ENCODE measurements at places on chromosomes 12 and 14. TPM values are rescaled to one million over a fixed set of nuclear protein-coding genes. Genes with fewer than 3 reads are reported as not detected.
A peak's percentile ranks its signal among the peaks of the same experiment; 100 is the strongest.

- no peaks in the 10 kb centered on the region for H3K36me3 ChIP-seq
- H3K27ac ChIP-seq: no peak overlapping the region
- no peak overlapping the region for H3K4me3 ChIP-seq
- peaks cover 18% of the 10 kb centered on the region for H3K27me3 ChIP-seq
Observed at GRCh38 chr14:77265561-77266335, 5.3 kb downstream of the NGB start.

DNA sequence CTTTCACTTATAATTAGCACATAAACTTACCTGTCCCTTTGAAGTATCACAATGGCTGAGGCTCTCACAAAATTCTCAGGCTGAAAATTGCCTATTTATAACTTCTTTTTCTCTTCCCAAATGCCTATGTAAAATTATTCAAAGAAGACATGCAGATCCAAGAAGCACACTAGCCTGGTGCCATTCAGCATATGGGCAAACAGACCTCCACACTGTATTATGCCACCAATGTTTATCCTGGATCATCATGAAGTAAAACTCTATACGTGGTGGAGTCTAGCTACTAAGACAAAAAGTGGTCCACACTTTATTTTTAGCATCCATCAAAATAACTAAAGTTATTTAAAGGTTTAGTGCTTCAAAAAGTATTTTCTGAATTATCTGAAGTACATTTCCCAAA is 15.8 kb downstream of the TC2N start:
- DNase-seq: no peak
- H3K4me1 ChIP-seq: peaks cover 61% of the 10 kb centered on the region
- H3K27me3 ChIP-seq: no peaks in the 10 kb centered on the region
- no peak overlapping the region for H3K4me3 ChIP-seq
- peaks cover 9% of the 10 kb centered on the region for H3K36me3 ChIP-seq
- no peak overlapping the region for H3K27ac ChIP-seq

- no peak overlapping the region for H3K4me3 ChIP-seq
- H3K27ac ChIP-seq: no peak overlapping the region
- no peak for DNase-seq
- H3K27me3 ChIP-seq: no peaks in the 10 kb centered on the region
- H3K4me1 ChIP-seq: no peaks in the 10 kb centered on the region
- H3K36me3 ChIP-seq: no peaks in the 10 kb centered on the region
Observed at GRCh38 chr14:55707365-55707804, 127.4 kb downstream of the KTN1 start.

- no peaks in the 10 kb centered on the region for H3K27me3 ChIP-seq
- H3K27ac ChIP-seq: no peak overlapping the region
- no peak for DNase-seq
- peaks cover 45% of the 10 kb centered on the region for H3K36me3 ChIP-seq
- H3K4me3 ChIP-seq: peak overlapping the region; percentile 8
Observed at GRCh38 chr14:53148671-53149070, 4.5 kb downstream of the DDHD1 start.

DNA sequence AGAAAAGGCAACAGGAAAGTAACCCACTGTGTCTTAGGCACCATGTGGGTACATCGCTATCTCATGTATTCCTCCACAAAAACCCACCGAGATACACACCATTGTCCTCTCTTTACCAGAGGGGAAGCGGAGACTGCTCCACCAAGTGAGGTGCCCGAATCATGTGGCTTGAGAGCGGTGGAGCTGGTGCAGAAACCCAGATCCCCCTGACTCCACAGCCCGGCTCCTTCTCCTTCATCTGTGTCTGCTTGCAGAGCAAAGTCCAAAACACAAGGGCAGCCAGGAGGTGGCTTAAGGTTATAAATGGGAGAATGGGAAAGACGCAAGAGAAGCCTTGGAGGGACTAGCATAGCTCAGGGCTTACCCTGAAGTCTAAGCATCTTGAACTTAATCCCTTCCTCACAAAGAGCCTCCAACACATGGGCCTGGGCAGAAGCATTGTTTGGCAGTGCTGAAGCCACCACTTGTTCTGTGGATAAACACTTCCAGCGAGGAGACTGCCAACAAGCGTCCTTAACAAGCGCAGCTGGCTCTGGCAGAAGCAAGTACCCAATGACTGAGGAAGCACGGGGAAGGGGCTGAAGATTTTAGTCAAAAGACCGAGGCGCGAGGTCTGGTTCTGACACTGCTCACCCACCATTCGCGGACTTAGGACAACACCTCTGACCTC is 83.0 kb downstream of the TTC7B start:
- H3K27ac ChIP-seq: no peak overlapping the region
- no peaks in the 10 kb centered on the region for H3K36me3 ChIP-seq
- H3K27me3 ChIP-seq: peaks cover 2% of the 10 kb centered on the region
- no peaks in the 10 kb centered on the region for H3K4me1 ChIP-seq
- no peak overlapping the region for H3K4me3 ChIP-seq

GRCh38 chr12:69570545-69571399 is 14.5 kb upstream of the CCT2 start:
- H3K4me3 ChIP-seq: no peak overlapping the region
- no peak overlapping the region for H3K27ac ChIP-seq
- no peaks in the 10 kb centered on the region for H3K27me3 ChIP-seq
- DNase-seq: peak; percentile 67
- H3K36me3 ChIP-seq: peaks cover 27% of the 10 kb centered on the region

DNA sequence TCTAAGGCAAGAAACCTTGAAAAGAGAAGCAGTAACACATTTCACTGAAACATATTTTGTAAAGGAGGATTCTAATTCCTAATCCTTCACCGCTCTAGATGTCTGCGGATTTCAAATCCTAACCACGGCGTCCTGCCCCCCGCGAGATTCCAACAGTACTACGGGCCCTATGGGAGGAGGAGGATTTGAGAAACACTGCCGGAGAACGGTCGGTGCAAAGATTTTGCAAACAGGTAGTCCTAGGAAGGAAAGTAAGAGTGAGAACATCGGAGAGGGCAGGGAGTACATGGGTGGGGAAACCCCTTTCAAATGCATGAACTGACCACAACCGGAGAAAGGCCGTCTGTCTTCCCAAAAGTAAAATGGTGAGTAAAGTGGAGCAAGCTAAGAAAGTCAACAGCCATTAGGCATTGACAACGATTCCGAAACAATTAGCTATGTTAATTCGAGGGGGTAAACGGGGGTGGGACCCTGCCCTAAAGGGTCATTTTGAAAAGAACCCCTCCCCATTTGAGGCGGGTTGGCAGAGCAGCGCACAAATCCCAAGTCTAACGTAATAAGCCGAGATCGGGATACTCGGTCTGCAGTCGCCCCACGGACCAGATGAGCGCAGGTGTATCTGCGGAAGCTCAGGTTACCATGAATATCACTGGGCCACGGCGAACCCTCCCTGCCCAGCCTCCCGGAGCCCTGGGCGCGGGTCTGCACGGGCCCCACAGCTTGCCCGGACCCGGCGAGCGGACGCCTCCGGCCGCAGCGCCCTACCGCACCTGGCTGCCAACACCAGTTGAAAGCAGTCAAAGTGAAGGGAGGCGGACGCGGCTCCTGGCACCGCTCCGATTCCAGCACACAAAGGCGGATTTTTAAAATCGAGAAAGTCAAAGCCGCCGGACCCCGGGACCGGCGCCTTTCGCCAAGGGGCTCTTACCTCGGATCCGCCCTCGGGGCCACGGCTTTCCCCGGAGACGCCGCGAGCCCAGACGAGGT is 662 bp downstream of the EPS8 start:
- peak; percentile 46 for DNase-seq
- peak overlapping the region; percentile 74 for H3K4me3 ChIP-seq
- peaks cover 57% of the 10 kb centered on the region for H3K27me3 ChIP-seq
- no peak overlapping the region for H3K27ac ChIP-seq

DNA sequence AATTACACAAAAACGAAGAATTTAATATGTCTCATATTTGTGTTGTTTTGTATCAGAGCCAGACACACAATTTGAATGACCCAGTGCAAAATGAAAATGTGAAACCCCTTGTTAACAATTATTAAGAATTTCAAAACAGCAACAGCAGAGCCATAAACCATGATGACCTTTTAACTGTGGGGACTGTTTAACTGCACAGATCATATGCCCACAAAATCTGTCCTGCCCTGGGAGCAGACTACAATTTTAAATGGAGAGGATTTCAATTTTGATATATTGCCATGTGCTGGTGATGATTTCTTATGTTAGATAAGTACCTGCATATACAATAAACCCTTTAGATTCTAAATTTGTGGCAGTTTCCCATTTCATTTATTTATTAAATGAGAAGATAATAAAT is 455.5 kb upstream of the MGAT4C start:
- no peaks in the 10 kb centered on the region for H3K4me1 ChIP-seq
- H3K36me3 ChIP-seq: no peaks in the 10 kb centered on the region
- no peak for DNase-seq
- no peak overlapping the region for H3K27ac ChIP-seq
- no peaks in the 10 kb centered on the region for H3K27me3 ChIP-seq

GRCh38 chr12:3658327-3659163 is 94.4 kb downstream of the CRACR2A start:
- H3K4me1 ChIP-seq: no peaks in the 10 kb centered on the region
- H3K27me3 ChIP-seq: no peaks in the 10 kb centered on the region
- H3K27ac ChIP-seq: no peak overlapping the region
- DNase-seq: peak; percentile 63
- H3K4me3 ChIP-seq: no peak overlapping the region
- peaks cover 30% of the 10 kb centered on the region for H3K36me3 ChIP-seq

DNA sequence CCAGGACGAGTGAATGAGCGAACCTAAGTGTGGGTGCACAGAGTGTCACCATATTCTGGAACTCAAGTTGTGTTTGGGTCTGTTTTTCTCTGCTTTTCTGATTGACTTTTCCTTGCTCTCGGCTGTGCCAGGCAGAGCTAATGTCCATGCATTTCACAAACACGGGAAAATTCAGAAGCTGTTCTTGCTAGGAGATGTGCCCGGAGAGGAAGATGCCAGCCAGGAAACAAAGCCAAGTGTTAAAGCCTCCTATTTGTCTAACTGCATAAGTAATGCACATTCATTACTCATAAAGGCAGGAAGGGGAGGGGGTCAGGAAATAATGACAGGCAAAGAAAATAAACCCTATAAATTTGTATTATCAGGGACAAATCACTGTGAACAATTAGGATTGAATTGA is 250.4 kb upstream of the SFSWAP start:
- no peaks in the 10 kb centered on the region for H3K36me3 ChIP-seq
- H3K27ac ChIP-seq: no peak overlapping the region
- no peaks in the 10 kb centered on the region for H3K4me1 ChIP-seq

GRCh38 chr14:94031883-94032279 is 5.7 kb downstream of the OTUB2 start:
- H3K27me3 ChIP-seq: no peaks in the 10 kb centered on the region
- H3K27ac ChIP-seq: no peak overlapping the region
- H3K4me1 ChIP-seq: peaks cover 12% of the 10 kb centered on the region
- H3K36me3 ChIP-seq: no peaks in the 10 kb centered on the region

DNA sequence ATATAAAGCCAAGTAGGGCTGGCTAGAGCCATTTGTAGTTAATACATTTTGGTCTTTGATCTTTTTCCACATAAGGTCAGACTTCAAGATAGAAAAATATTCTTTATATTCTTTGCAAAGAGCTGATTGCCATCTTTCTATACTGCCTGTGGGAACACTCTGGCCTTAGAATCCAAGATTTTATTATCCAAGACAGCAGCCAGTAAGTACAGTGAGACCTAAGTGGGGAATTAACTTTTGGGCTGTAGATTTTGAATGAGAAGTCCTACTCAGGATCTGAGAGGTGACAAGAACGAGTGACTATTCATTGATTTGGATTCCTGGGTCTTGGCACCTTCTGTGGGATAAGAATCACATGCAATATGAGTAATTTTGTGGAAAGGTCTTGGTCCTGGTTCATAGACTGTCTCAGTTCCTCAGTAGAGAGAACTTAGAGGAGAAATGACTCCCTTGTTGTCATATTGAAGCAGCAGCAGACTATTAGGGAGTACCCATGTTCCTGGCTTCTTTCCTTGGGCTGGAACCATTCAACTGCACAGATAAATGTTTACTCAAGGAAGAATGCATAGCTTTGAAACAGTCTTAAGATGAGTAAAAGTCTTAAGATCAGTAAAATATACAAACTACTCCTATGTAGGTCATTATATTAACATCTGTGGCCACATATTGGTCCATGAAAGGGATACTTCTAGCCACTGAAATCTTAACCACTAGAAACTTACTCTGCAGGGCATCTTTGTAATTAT is 353.8 kb downstream of the RAD51B start:
- DNase-seq: no peak
- no peaks in the 10 kb centered on the region for H3K27me3 ChIP-seq
- H3K4me3 ChIP-seq: no peak overlapping the region
- no peaks in the 10 kb centered on the region for H3K4me1 ChIP-seq

DNA sequence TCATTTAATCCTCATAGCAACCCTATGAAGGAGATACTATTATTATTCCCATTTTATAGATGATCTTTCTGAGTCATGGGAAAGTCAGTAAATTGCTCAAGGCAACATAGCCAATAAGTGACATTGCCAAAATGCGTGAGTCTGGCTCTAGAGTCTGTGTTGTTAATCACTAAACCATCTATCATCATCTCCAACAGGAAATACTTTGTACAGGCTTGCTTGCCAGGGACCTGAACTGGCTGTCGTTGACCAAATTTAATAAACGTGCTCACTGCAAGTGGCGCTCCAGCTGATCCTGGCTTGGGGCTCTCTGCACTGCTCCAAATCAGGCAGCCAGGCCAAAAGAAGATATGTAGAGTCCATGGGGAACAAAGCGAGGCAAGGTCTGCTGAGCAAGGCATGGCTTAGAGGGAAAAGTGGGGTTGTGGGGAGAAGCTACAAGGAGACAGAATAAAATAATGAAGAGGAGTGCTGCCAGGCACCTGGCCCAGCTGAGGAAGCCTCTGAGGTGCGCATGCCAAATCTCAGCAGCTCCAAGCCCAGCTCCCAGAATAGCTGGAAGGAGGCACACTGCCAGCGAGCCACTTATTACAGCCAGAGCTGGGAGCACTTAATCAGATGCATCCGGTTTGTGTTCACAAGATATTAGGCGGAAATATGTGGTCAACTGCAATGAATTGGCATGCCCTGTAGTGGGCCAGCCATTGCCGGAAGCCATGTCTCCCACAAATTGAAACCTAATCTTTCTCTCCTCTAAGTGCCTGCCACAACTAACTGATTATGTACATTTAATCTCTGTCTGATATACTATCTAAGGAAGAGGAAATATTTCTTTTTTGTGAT is 43.3 kb upstream of the PTPRO start:
- H3K36me3 ChIP-seq: no peaks in the 10 kb centered on the region
- no peak overlapping the region for H3K27ac ChIP-seq
- peaks cover 7% of the 10 kb centered on the region for H3K4me1 ChIP-seq
- H3K27me3 ChIP-seq: peaks cover 4% of the 10 kb centered on the region

GRCh38 chr14:34120185-34120977 is 169.5 kb upstream of the EGLN3 start:
- H3K4me3 ChIP-seq: no peak overlapping the region

Gene NANOG
- not detected for total RNA-seq

Gene CD4
- 206 TPM for total RNA-seq

Measured in activated CD4-positive, alpha-beta T cell treated with anti-CD3 and anti-CD28 coated beads for 36 hours (primary cell).